ENCODE measurements at places on chromosomes 1 and 21.

DNA sequence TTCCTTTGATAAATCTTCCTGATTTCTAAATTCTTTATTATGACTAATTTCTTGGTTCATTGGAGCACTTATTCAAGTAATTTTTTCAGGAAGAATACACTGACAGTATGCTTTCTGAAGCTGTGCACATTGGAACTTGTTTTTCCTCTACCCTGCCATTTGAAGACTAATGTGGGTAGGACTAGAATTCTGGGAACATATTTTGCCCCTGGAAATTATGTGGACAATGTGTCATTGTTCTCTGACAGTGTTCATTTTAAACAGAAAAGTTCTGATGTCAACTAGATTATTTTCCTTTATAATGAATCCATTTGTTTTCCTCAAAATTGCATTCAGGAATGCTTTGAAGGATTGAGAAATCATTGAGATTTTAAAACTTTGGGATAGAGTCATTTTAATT lies 34.8 kb upstream of the ST6GALNAC5 start:
- DNase-seq = no peak

DNA sequence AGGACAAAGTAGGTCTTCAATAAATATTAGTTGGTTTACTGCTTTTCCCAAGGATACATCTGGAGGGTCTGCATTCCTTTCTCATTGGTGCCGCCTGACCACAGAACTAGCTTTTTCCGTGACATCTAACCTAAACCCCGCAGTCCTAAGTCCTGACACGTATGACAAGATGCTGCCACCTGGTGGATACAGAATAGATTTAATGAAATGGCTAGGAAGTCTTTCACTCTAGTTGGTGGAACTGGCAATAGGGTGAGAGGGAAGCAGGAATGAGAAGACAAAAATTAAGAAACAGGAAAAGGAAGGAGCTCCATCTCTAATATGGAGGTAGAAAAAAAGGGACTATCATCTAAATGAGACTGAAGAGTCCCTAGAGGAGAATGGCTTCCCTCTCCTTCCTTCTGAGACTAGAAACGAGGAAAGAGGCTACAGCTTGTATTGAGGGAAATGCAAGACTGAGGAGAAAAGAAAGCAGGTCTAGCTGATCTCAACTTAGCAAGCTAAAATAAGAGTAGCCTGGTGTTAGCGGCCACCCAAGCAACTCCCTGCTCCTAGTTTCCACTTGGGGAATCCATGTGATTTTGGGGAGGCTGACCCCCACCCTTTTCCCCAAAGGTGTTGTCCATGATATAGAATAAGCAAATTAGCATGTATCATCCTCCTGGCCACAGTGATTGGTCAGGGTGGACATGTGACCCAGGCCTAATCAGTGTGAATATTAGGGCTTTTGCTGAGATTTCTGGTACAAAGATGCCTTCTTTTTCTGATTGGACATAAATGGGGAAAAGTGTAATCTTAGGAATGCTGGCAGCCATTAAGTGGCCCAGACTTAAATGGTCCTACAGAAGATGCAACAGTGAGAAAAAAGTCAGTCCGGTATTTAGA lies 5.9 kb downstream of the RFX5 start:
- DNase-seq = peak; percentile 90

DNA sequence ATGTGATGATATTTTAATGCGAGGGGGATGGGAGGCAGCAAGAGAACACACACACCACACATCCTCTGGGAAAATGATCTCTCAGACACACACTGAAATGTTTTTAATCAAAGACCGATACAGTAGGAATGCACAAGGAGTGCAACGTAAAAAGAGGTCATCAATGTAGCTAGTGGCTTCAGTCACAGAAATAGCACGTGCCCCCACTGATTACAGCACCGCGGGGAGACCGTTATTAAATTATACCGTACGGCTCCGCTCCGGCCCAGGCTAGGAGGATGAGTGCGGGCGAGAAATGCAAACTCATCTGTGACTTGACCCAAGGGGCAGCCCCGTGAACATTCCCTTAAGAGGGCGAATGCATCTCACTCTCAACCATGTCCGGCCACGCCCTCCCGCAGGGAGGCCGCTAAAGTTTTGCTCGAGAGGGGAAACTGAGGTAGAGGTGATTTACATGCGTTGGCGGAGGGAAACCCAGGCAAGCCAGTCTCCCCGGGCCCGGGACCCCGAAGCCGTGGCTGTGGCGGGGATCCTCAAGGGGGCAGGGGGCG lies 552 bp downstream of the UBR4 start:
- DNase-seq = peak; percentile 67

DNA sequence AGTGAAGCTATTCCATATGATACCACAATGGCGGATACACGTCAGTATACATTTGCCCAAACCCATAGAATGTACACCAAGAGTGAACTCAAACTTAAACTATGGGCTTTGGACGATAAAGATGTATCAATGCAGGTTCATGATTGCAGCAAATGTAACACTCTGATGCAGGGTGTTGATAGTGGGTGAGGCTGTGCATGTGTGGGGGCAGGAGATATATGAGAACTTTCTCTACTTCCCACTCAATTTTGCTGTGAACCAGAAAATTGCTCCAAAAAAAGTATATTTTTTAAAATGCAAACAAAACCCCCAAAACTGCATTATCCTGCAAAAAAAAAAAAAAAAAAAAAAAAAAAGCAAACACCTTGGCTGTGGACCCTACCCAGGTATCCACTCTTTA lies 3.4 kb downstream of the ATP1A2 start:
- no peak for DNase-seq

- DNase-seq = no peak
Observed at GRCh38 chr1:61259379-61260148, 177.2 kb downstream of the NFIA start.

DNA sequence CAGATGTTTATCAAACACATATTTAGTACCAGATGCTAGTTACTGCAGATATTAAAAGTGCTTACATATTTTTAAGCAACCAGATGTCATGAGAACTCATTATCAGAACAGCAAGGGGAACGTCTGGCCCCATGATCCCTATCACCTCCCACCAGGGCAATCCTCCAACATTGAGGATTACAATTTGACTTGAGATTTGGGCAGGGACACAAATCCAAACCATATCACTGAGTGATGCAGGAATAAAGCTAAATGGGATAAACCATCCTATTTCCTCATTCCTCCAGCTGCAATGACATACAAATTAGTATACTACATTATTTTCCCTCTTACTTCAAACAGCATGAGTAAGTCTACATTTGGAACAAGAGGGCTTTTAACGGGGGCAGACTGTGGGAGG lies 3.1 kb upstream of the KCNK2 start:
- DNase-seq = no peak

- no peak for DNase-seq
Observed at GRCh38 chr1:165456114-165456513, 11.2 kb upstream of the RXRG start.

- no peak for DNase-seq
Observed at GRCh38 chr1:62722796-62723195, 34.6 kb upstream of the DOCK7 start.

DNA sequence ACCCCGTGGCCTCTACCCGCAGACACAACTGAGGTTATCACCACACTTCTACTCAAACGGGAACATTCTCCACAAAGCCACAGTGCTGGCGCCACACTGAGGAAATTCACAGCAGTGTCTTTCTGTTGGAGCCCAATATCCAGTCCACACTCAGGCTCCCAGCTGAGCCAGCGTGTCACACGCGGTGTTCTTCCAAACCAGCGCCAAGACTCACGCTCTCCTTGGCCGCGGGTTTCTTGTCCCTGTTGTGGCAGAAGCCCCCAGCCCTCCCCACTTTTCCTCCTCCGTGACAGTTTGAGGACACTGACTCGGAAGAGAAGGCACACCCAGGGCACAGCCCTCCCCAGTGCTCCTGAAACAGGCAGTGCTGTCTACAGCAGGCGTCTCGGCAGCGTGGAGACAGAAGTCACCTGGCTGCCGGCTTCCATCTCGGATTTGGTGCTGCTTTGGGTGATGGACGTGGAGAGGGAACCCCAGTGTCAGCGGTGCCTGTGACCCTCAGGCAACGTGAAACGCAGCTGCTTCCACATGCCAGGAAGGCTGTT lies 35.4 kb upstream of the AGPAT3 start:
- no peak for DNase-seq

- DNase-seq = no peak
Observed at GRCh38 chr1:171107262-171107940, 16.7 kb downstream of the FMO3 start.

DNA sequence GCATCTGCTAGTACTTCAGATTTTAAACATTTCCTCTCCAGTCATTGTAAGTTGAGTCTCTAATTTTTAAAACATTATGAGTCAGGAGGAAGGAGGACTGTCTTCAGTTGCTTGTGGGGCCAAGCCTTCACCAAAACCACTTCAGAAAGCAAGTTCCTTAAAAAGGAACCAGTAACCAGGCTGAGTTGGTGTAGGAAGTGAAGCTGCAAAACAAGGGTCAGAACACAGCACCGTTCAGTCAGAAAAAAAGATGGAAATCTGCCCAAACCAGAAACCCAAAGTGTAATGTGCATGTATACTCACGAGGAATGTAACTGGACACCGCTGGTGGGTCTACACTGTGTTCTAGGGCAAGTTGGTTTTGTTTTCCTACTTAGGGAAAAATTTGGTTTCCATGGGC lies 402.1 kb downstream of the SETD4 start:
- no peak for DNase-seq

- DNase-seq = no peak
Observed at GRCh38 chr1:14607295-14607694, 8.8 kb downstream of the KAZN start.

DNA sequence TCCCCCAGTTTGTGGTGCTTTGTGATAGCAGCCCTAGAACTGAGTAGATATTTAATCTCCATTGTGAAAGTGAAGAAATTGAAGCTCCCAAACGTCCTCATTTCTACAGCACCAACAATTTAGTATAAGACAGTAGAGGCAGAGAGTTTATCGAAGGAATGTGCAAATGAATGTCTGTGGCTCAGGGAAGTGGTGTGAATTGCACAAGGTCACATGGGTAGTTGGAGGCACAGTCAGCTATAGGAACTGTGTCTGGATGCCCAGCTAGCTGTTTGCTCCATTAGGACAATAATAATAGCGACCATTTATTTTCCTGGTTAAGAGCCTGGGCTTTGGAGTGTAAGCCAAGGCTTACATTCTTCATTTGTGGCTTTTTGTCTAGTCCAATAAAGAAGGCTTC lies 144.4 kb upstream of the USP24 start:
- no peak for DNase-seq

DNA sequence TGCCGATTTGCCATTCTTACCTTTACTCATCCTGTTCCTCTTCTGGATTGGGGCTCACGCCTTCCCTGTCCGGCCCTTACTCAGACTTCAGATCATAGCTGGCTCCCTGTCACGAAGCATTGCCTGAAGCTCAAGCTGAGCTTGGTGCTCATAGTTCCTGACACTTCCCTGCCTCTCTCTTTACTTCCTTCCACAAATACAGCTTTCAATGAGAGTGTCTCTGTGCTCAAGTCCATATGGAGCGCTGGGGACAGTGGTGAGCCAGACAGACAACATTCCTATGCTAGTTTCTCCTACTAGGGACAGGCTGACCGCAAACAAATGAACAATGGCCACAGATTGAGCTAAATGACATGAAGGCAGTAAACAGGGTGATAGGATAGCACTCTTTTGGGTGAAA lies 38.1 kb downstream of the HHAT start:
- DNase-seq = no peak

GRCh38 chr1:223500560-223501425 lies 107.6 kb downstream of the CCDC185 start:
- DNase-seq = no peak

DNA sequence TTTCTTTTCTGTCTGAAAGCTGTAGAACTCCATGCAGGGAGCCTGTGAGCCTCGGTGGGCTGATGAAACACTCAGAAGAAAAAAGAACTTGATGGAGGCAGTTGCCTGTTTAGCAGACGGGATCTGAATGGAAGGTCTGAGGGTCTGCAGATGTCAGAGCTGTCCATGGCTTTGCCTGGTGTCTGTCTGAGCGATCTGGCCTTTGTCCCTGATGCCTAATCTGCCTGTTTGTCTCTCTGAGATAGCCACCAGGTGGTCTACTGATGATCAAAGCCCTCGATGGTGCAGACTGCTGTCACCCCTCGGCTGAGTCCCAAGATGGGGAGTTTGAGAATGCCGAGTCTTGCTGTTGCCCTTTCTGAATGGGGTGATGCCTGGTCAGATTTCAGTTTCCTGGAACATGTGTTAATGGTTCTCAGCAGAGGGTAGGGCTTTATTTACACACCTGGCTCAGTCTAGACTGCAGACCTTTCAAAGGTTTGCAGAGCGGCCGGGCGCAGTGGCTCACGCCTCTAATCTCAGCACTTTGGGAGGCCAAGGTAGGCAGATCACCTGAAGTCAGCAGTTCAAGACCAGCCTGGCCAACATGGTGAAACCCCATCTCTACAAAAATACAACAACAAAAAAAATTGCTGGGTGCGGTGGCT lies 90.4 kb downstream of the KIF26B start:
- no peak for DNase-seq

DNA sequence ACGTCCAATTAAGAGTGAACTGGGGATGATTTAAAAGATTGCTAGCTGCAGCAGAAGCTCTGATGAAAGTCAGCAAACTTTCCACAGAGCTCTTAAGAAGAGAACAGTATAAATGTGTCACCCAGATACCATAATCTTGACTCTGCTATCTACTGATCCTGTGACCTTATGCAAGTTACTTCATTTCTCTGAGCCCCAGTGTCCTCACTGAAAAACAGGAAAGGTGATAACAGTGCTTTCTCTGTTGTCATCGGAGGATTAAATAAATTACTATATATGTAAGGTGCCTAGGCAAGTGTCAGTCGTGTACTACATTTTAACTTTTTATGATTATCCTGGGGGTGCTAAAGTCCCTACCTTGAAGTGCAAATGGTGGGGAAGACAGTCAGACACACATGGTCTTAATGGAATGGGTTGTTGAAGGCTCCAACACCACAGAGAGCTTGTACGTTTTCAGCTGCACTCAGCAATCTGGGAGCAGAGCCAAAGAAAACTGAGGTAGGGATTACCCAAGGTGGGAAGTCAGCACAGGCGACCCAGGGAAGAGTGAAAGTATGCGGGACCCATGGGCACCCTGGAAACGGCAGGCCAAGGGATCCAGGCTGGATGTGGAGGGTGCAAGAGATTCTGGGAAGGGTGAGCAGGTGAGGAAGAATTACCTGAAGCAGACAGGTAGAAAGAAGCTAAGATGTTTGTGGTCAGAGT lies 82.8 kb downstream of the DTL start:
- peak; percentile 30 for DNase-seq

GRCh38 chr1:87928623-87929022 lies 599.9 kb downstream of the LMO4 start:
- DNase-seq = no peak

GRCh38 chr1:22326931-22327330 lies 124.7 kb upstream of the ZBTB40 start:
- DNase-seq = no peak

DNA sequence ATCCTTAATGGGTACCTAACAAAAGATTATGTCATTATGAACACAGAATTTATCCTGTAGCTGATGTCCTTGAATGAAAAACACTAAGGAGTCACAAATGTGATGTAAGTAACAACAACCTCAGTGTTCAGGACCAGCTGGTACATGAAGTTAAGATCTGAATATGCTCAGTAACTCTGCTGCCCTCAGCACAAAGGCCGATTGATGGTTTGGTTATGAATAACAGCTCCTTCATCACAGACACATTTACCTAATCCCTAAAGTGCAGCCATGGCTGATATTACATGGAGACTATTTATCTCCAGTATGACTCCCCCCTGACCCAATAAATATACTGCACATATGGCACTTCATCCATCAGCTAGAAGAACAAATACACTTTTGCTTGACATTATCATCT lies 75.2 kb downstream of the PLPPR5 start:
- no peak for DNase-seq

GRCh38 chr1:157484573-157484972 lies 67.7 kb downstream of the FCRL5 start:
- no peak for DNase-seq

GRCh38 chr1:207962716-207963426 lies 51.9 kb upstream of the CD34 start:
- DNase-seq = peak; percentile 45

Data from hematopoietic multipotent progenitor cell treated with erythropoietin and hydrocortisone succinate and interleukin-3 and kit ligand, for 8 days (in vitro differentiated cells).